ENCODE measurements at places on chromosomes 5 and 9.

DNA sequence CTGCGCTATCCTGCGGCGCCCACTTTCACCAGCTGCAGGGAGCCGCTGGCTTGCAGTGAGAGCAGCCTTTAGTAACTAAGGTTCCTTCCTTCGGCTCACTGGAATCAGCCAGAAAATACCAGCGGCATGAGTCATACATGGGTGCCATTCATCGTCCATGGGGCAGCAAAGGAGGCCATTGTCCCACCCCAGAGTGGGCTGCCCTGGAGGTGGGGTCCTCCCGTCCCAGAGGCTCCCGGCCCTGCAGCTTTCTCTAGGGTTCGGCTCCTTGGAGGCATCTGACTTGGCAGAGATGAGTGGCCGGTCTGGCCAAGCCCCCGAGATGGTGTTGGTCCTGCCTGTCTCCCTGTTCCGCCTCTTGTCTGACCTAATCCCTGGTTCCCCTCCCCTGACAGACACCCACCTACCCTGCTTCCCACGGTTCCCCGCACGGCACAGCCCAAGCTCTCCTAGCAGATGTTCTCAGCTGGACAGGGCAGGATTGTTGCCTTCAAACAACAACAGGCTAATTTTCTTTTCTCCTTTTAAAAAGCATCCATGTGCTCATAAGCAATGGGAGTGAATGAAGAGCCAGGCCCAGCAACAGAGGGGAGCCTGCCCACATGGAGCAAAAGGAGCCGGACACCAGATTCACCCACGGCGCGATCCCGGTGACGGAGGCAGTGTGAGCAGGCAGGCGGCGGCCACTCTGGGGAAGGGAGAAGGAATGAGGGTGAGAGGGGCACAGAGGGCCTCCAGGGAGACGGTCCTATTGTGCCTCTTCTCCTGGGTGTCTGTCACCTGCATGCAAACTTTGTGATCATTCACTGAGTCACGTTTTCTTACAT is 97.0 kb upstream of the COL5A1 start:
- DNase-seq = no peak

- DNase-seq = no peak
Observed at GRCh38 chr9:89363921-89364665, 45.8 kb downstream of the SECISBP2 start.

GRCh38 chr5:126438267-126438666 is 15.1 kb downstream of the GRAMD2B start:
- DNase-seq = no peak

GRCh38 chr5:31754741-31755675 is 116.1 kb downstream of the PDZD2 start:
- no peak for DNase-seq

- DNase-seq = no peak
Observed at GRCh38 chr5:133440467-133441115, 171.8 kb downstream of the FSTL4 start.

DNA sequence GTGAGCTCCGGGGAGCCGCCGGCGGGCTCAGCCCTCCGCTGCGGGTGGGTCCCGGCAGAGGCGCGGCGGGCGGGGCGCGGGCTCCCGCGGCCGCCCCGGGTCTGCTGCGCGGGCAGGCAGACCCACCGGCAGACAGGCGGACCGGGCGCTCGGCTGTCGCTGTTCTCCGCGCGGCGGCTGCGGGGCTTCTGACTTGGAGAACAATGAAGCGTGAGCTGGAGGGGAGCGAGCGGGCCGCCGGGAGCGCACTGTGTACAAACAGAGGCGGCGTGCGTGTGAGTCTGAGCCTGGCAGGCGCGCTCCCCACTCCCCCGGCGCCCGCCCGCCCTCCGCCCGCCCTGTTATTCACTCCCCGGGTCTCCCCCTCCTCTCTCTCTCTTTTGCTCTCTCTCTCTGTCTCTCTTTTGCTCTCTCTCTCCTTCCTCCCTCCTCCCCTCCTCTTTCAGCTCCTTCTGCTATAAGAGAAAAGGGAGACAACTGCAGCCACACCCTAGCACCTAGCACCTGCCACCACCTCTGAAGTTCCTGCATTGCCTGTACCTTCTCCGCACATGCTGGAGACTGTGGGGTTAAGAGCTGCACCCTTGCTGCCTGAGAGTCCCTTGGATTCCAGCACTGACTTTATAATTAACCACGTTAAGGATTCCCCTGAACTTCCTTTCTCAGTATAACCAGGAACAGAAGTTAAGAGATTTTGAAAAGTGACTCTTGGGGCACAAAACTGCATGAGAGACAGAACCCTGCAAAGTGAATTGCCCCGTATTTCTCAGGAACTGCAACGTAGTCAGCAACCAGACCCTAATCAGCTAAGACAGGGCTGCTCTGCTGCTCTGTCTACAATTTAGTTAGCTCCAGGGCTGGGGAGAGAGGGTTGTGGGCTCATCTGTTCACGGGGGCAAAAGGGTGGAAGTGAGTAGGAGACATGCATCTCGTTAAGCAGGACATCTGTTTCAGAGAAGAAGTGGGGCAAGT is at the start of gene EDIL3:
Gene EDIL3, minus strand, starts transcription at position 277 of the 972 bp plus-strand sequence. CDS start 506 bp downstream, outside the sequence.
- no peak for DNase-seq

- DNase-seq = no peak
Observed at GRCh38 chr5:61767231-61768080, 435.4 kb downstream of the ZSWIM6 start.

DNA sequence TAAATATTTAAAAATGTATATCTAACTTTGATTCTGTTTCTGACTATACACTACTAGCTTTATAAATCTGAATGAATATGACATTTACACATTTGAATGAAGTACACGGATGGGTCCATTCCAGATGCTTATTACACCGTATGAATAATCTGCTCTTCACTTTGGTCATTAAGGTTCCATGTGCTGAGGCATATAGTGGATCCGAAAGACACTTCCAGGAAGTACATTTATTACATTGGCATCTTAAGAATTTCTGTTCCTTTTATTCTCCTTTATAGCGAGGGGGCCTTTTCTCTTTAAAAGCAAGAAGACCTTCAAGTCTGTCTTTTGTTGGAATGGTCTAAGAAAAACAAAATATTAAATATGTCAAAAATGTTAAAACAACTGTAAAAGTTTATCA is 147.6 kb downstream of the AUH start:
- no peak for DNase-seq

DNA sequence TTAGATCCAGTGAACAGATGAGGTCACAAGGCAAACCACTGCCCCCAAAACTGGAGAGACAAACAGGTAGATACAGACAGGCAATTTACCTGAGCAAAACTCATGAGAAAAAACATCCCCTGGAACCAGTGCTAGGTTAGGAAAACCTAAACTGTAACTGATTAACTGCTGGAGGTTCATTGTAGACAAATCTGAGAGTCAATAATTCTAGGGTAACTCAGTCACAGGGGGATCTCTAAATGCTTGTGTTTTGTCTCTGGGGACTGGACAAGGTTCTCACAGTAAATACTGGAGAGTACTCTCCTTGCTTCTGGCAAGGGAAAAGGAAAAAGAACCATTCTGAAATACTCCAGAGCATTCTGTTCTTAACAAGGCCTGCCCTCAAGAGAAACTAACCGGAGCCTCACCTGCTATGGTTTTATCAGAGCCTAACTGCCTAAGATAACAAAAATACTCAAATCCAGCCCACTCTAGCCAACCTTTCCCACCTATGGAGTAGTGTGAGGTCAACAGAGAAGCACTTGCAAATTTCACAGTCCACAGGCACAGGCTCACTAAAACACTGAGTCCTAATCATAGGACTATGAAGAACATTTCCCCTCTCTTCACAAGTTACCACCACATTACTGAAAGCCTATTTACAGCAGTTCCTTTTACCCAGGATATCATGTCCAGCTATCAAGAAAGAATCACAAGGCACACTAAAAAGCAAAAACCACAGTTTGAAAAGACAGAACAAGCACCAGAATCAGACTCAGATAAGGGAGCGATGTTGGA is 139.9 kb upstream of the ACOT12 start:
- no peak for DNase-seq
